Right renal pelvis (tissue), 4 donors: ENCODE measurements at places on chromosomes 12 and 14. TPM values are rescaled to one million over a fixed set of nuclear protein-coding genes. Genes with fewer than 3 reads are reported as not detected.

LLPH gene
- polyA plus RNA-seq, result 40.4 TPM

CLEC14A gene
- 16.3 TPM for polyA plus RNA-seq

BDKRB2 gene
- polyA plus RNA-seq, result 3.7 TPM

HOXC6 gene
- polyA plus RNA-seq, result 32.4 TPM

REC8 gene
- 63.7 TPM for polyA plus RNA-seq

BICDL1 gene
- 39.4 TPM for polyA plus RNA-seq

SLC38A4 gene
- 37.7 TPM for polyA plus RNA-seq

LPAR5 gene
- 1.8 TPM for polyA plus RNA-seq

NXPH4 gene
- 4.4 TPM for polyA plus RNA-seq

FRS2 gene
- polyA plus RNA-seq, result 55.5 TPM

ENDOU gene
- 0.39 TPM for polyA plus RNA-seq

DTX3 gene
- 57.5 TPM for polyA plus RNA-seq

COX6A1 gene
- polyA plus RNA-seq, result 303 TPM

ANKRD9 gene
- polyA plus RNA-seq, result 5.8 TPM

SLC6A15 gene
- 0.89 TPM for polyA plus RNA-seq
